Activated CD4-positive, alpha-beta T cell treated with anti-CD3 and anti-CD28 coated beads for 36 hours (primary cell): ENCODE measurements at places on chromosomes 7 and 10. TPM values are rescaled to one million over a fixed set of nuclear protein-coding genes. Genes with fewer than 3 reads are reported as not detected.

The BLNK gene
- not detected for total RNA-seq

The TMEM236 gene
- total RNA-seq, result 0.02 TPM

The SUN3 gene
- not detected for total RNA-seq

The EBF3 gene
- not detected for total RNA-seq

The IDI2 gene
- not detected for total RNA-seq

The HOXA2 gene
- total RNA-seq, result not detected

The PRLHR gene
- not detected for total RNA-seq

The FEZF1 gene
- not detected for total RNA-seq

The PPP3CB gene
- total RNA-seq, result 42.3 TPM

The CARD11 gene
- total RNA-seq, result 118 TPM

The GNAT3 gene
- total RNA-seq, result not detected

The CYP17A1 gene
- total RNA-seq, result not detected

The EZH2 gene
- total RNA-seq, result 126 TPM

The FFAR4 gene
- not detected for total RNA-seq

The SEC23IP gene
- 70.3 TPM for total RNA-seq

The ZNF804B gene
- total RNA-seq, result not detected

The NPTX2 gene
- total RNA-seq, result not detected

The KCNIP2 gene
- total RNA-seq, result 2.8 TPM

The CDHR3 gene
- 0.93 TPM for total RNA-seq

The CRHR2 gene
- not detected for total RNA-seq

The ANXA8 gene
- total RNA-seq, result not detected

The ITIH5 gene
- total RNA-seq, result not detected

The IFIT1B gene
- total RNA-seq, result not detected

The IGFBP1 gene
- total RNA-seq, result not detected

The RASA4B gene
- 28.6 TPM for total RNA-seq
